Activated T-cell treated with anti-CD3 and anti-CD28 coated beads, Interleukin-2, amount 50 U/mL, for 72 hours (primary cell): ENCODE measurements at places on chromosomes 1 and 21.

DNA sequence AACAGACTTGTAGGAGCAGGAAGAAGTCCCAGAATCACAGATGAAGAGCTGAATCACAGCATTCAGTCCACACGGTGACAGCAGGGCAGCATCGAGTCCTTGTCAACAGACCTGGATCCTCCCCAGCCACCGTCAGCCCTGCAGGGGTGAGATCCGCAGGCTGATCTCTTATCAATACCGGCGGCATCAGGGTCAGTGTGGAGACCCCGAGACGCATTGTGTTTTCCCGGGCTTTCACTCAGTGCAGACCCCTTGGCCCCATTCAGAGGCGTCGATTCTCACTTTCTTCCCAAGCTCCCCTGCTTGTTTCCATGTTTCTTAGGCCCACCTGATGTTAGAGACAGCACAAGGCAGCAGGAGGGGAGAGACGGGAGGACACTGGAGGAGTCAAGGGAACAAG is 609.6 kb downstream of the PTPRU start:
- DNase-seq = no peak

DNA sequence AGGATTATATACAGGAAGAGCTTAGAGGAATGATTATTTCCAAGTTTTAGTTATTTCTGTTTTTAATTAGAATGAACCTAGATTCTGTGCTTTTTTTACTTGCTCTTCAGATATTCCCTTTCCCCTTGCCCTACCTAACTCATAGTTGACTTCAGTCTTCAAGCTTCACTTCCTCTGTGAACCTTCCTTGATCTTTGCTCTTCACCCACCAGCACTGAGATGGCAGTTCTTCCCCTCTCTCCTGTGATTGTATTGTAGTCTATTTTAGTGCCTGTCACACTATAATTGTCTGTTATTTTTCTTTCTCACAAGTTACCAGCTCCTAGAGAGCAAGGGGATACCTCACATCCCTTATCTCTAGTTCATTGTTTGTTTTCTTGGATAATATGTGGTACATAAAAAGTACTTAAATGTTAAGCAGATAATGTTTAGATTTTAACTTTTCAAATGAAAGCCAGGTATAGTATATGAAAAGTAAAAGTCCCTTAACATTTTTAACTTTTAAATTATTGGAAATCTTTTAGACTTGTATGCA is 33.2 kb downstream of the KCTD3 start:
- no peak for DNase-seq

DNA sequence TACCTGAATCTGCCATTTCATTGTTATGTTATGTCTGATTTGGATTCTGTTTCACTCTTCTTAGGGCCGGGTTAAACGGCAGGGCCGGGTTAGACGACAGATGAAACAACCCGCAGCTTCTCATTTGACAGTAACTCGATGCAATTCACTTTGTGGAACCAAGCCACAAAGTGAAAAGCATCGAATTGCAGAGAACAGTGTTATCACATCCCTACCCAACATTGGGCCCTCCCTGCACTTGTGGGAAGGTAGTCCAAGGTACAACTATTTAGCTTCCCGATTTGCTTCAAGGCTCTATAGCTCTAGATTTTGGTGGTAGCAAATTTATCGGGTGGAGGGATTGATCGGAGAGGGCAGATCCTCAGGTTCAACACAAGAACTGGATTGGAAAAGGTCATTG is 17.0 kb downstream of the SON start:
- DNase-seq = no peak

DNA sequence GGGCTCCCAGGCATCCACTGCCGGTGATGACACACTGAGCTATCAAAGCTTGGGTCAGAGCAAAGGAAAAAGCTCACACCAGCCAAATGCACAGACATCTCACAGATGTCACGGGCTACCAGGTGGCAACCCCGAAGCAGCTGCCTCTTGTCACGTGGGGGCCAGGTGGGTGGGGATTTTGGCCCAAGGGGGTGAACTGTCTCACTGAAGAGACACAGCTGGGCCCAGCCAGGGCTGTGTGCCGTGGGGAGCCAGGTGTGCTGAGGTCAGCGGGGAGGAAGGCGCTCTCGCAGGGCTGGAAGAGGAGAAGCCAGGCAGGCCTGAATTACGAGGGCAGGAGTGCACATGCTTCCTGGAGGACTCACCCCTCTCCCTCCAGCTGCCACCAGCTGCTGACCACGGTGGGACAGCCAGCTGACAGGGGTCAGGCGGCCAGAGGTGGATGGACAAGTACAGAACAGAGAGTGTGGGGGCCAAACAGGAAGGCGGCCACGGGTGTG is 32.4 kb downstream of the KCNN3 start:
- DNase-seq = no peak

DNA sequence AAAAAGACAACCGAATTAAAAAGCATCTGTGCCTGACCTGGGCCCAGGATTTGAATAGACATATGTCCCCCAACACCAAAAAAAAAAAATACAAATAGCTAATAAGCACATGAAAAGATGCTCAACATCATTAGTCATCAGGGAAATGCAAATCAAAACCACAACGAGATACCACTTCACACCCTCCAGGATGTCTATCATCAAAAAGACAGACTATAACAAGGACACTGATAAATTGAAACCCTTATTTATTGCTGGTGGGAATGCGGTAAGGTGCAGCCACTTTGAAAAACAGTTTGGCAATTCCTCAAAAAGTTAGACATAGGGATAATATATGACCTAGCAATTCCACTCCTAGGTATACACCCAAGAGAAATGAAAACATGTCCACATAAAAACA is 72.3 kb upstream of the CAMK1G start:
- no peak for DNase-seq

DNA sequence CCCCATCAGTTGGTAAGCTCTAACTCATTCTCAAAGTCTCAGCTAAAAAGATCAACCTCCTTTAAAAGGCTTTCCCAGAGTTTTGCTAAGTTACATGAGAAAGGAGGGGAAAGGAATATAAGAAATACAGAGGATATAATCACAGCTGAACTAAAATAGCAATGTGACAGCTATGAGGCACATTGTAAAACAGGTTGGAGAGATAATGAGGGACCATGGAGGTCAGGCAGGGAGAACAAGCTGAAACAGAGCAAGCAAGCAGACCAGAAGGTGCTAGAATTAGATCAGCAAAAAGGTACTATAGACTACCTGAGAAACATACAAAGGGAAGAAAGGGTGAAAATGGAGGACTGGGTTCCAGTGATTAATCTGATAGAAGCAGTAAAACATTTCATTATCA is 28.5 kb downstream of the GPATCH2 start:
- no peak for DNase-seq

DNA sequence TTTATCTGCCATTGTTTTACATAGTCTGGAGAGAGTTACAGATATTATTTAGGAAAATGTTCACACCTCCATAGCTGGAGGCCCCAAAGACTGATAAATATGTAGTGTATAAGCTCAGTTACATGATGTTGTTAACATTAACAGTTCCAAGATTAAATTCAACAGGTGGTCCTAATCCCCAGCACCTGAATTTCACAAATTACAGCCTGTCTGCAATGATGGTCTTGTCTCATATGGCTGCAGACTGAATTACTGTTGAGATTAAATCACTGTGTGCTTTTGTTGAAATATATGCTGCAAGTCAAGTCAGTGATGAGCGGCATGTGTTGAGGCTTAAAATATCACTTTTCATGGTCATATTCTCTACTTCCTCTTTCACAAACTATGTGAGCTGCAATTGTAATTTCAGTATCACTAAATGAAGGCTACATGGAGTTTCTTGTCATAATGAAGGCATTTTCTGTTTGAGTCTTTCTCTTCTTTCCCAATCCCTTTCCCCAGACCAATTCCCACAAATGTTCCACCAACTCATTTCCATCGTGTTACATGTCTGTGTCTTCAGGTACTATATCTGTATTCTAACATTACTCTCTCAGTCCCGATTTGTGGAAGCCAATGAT is 4.2 kb downstream of the ST6GALNAC5 start:
- DNase-seq = no peak

- no peak for DNase-seq
Measured at GRCh38 chr1:76105372-76105771, 30.8 kb downstream of the ST6GALNAC3 start.

- no peak for DNase-seq
Measured at GRCh38 chr1:46817814-46818213, 19.0 kb downstream of the CYP4B1 start.

DNA sequence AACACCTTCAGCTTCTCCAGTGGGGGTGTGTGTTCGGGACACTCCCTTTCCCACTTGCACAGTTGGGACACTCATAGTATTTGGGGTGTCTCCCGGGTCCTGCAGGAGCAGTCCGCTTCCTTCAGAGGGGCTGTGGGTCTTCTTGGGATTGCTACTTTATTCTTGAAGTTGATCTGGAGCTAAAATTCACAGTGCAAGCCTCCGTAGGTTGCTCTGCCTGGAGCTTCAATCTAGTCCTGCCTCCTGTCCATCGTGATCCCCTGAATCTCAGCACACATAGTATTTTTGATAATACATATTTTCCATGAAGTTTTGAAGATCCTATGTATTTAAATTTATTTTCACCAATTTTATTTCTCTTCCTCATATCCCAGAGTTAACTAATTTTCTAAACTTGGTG is 902.1 kb downstream of the LTN1 start:
- no peak for DNase-seq

- peak; percentile 91 for DNase-seq
Measured at GRCh38 chr1:230109895-230110667, 43.0 kb downstream of the GALNT2 start.

- no peak for DNase-seq
Measured at GRCh38 chr21:16777041-16777720, 735.7 kb upstream of the CXADR start.

GRCh38 chr21:25428537-25428936 is 178.7 kb downstream of the MRPL39 start:
- no peak for DNase-seq

- no peak for DNase-seq
Measured at GRCh38 chr21:33029385-33029921, 3.7 kb downstream of the OLIG2 start.

- DNase-seq = no peak
Measured at GRCh38 chr1:152926091-152926490, 17.7 kb downstream of the IVL start.

- DNase-seq = no peak
Measured at GRCh38 chr1:7400566-7400965, 370.5 kb upstream of the VAMP3 start.

DNA sequence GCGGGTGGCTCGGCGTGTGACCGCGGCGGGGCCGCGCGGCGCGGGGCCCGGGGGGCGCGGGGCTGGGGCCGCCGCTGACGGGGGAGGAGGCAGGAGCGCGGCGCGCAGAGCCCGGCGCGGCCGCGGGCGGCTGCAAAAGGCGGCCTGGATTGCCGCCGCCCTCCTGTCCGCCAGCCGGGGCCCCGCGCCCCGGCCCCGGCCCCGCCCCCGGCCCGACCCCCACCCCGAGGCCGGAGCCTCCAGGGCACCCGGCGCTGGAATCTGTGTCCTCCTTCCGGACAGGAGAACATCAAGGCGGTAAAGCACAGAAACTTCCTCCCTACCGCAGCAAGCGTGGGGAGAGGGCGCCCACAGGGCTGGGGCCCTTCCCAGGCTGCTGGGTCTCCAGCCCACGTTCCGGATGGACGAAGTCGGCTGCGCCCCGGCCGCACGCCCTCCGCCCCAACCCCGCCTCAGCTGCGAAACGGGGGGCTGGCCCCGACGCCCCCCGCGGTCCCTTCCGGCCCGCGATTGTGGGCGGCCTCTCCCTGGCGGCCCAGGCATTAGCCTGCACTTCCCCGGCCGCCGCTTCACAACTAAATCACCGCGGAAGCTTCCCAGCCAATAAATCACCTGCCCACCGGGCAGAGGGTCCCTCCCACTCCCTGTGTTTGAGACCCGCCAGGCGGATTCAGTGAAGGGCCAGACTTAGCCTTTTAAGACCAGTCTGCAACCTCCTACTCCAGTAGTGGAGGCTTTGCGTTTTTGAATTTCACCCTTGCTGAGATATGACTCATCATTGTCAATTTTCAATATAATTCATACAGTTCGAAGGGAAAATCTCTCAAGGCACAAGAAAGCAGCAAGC is 106.0 kb downstream of the SLC45A1 start:
- peak; percentile 59 for DNase-seq

DNA sequence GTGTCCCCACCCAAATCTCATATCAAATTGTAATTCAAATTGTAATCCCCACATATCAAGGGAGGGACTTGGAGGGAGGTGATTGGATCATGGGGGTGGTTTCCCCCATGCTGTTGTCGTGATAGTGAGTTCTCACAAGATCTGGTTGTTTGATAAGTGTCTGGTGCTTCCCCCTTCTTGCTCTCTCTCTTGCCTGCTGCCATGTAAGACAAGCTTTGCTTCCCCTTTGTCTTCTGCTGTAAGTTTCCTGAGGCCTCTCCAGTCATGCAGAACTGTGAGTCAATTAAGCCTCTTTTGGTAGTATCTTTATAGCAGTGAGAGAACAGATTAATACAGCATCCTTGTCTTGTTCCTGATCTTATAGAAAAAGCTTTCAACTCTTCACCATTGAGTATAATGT is 6.5 kb upstream of the LRRC39 start:
- DNase-seq = no peak

DNA sequence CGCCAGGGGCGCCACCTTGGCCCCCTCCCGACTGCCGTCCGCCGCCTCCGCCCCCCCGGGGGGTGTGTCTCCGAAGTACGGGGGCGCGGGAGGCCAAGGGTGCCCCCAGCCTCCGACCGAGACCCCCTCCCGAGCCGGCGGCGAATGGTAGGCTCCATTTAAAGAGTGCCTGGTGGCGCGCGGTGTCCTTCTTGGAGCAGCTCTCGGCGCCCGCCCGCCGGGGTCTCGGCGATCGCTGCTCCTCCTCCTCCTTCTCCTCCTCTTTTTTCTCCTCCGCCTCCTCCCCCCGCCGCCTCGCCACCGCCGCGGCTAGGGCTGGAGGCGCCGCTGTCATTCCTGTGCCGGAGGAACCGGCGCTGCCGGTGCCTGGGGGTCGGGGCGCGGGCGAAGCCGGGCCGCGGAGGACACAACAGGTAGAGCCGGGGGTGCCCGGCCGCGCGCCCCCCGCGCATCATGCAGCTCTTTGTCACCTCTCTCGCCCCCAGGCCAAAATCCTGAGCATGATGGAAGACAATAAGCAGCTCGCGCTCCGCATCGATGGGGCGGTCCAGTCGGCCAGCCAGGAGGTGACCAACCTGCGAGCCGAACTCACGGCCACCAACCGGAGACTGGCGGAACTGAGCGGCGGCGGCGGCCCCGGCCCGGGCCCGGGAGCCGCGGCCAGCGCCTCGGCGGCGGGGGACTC is at the start of gene KAZN:
TSS of gene KAZN (plus strand) at position 188 of the 685 bp plus-strand sequence.
- DNase-seq = no peak

- peak; percentile 62 for DNase-seq
Measured at GRCh38 chr1:154863315-154864174, 6.5 kb downstream of the KCNN3 start.
